CD4-positive, alpha-beta T cell treated with Interleukin-10 for 1 hour (primary cell): ENCODE measurements at places on chromosomes 16 and 17.

DNA sequence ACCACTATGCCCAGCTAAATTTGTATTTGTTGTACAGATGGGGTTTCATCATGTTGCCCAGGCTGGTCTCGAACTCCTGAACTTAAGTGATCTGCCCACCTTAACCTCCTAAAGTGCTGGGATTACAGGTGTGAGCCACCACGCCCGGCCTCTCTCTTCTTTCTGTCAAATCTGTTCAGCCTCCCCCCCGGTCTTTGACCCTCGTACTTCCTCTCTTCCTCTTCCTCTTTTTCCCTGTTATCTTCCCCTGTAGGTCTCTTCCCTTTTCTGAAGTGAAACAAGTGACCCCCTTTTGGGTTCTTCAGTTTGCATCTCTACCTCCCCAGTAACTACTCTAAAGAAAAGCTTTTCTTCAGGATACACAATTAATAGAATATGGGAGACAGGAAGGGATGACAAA lies 31.7 kb upstream of the DHX40 start:
- DNase-seq = no peak

DNA sequence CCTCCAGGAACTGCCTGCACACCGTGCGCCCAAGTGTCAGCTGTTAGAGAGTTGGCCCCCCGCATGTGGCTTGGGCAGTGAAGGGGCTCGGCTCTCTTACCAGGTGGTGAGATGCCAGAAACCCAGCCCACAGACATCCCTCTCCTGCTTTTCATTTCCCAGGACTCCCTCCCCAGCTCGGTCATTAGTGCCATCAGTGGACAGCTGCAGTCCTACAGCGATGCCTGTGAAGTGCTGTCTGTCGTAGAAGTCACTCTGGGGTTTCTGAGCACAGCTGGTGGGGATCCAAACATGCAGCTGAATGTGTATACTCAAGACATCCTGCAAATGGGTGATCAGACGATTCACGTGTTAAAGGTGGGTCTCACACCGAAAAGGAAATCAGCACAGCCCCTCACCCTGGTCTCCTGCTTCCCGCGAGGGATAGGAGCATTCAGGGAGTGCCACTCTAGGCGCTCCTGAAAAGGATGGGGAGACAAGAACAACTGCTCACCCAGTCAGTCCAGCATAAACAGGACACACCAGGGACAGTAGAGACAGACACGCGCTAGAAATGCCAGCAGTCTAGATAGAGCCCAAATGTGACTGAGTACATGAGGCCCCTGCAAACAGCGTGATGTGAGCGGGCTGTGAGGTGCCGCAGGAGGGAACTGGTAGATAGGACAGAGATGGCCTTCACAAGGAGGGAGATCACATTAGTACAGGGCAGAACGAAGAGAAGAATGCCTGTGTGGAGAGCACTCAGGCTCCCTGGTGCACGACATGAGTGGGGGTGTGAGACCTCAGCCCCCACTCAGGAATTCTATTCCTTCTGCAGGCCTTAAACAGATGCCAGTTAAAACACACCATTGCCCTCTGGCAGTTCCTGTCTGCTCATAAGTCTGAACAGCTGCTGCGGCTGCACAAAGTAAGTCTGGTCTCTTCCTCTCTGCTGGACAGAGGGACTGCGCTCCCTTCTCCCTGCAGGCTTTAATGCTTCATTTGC lies 25.7 kb upstream of the ENDOV start:
- DNase-seq = no peak

DNA sequence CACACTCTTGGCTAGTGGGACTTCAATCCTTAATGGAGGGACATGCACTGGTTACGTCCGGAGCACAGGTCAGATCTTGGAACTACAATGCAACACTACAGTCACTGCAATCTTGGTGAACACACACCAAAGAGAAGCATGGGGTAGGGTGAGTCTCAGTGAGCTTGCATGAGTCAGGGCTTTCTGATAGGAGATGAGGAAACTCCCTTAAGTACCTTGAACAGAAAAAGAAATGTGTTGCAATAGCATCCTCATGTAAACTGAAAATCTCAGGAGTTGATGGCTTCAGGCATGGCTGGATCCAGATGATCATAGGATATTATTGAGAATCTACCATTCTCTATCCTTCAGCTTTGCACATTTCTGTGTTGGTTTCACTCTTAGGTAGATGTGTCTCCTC lies 54.1 kb downstream of the CES1 start:
- no peak for DNase-seq

- peak; percentile 40 for DNase-seq
These were observed 15.9 kb upstream of the PECAM1 start for GRCh38 chr17:64406321-64407200.

- DNase-seq = no peak
These were observed 109.9 kb downstream of the TANC2 start for GRCh38 chr17:63075969-63076368.

DNA sequence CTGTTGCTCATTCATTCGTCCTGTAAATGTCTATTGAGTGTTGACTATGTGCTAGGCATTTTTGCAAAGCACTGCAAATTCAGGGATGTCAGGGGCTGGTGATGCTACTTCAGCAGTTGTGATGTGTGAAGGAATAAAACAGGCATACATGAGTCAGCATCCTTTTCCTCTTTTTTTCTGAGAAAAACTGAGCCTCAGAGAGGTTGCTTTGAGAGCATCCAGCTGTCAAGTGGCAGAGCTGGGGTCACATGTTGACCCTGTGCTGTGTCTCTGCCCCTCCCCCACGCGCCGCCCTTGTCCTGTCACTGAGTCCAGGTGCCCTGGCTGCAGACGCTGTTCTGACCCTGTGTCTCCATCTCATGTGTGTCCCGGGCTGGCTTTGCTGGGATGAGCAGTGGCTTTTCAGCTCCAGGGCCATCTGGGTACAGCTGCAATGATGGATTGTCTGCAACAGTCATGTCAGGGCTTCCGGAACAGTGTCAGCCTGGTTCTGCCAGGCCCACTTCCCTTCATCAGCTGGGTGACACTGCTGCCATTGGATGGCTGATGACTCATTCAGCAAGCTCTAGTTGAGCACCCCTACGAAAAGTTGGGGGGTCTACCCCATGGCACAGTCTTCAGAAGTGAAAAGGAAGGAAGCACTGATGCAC lies 14.9 kb downstream of the SEC14L5 start:
- no peak for DNase-seq

DNA sequence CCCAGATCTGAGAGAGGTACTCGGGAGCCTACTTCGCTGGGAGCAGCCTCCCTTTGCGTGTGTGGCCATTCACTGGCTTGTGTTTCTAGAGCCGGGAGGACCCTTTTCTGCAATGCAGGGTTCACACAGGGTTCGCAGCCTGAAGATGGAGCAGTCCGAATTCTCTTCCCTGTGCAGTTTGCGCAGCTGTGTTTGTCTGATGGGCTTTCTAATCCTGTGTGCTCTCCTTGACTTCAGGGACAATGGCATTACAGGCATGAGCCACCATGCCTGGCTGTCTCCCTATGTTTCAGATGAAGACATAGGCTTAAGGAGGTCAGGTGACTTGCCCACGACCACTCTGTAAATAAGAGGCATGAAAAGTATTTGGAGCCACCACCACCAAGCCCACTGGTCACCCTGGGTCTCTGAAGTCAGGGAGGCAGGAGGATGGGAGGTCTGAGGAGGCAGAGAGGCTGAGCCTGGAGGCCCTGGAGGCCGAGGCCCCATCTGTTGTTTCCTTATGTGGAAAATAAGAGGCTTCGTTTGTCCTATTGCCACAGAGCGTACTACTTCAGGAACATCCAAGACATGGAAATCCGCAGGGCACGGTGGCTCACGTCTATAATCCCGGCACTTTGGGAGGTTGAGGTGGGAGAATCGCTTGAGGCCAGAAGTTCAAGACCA lies 5.0 kb upstream of the STH start:
- no peak for DNase-seq

DNA sequence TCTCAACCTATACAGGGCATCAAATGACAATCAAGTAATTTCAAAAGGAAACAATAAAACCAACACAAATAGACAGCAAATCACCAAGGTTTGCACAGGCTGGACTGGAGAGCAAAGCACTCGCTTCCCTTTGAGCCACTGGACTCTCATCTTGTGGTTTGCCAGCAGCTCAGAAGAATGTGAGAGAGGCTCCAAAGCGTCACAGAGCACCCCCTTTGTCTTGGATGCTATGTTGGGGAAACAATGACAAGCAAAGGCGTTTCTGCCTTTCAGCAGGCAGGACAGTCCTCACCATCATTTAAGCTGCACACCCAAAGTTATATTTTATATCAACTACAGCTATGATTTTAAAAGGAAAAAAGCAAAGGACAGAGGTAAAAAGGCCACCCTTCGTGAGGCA lies 13.2 kb downstream of the SLC6A4 start:
- DNase-seq = no peak

DNA sequence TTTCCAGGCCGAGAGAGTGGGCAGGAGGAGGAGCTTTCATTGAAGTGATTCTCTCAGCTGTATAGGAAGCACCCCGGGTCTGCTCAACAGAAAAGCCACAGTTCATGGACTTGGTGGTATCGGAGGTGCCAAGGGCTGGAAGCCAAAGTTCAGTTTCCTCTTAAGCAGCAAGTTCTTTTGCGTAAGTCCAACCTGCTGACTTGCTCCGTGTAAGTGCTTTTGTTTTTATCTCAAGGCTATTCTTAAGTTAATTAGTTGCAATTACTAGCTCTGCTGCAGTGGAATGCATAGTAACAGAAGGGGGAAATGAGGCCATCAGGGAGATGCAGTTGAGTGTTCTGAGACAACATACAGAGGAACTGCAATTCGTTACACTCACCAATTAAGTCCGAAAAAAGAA lies 44.6 kb downstream of the SMIM36 start:
- DNase-seq = no peak

DNA sequence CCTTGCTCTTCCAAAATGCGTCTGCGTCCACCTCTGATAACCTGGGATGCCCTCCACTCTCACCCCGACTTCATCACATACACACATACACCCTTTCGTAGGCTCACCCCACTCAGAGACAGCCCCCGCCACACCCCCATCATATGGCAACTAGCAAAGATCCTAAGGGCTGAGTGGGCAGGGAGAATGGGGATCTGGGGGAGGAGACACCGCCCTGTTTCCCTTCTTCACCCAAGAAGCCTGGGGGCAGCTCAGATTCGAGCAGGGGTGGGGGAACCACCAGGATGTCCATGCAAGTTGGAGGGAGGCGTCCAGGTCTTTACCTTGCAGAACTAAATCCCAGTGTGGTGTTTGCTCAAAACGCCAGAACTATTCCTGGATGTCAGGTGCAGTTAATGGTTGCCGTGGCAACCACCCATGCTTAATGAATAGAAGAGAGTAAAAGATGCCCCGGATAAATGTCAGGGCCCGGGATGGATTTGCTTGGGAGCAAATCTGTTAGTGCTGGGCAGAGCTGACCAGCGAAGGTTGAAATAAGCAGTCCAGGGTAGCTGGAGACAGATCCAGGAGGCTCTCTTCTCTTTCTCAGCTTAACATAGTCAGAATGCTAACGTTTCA lies 72.8 kb downstream of the CACNG3 start:
- no peak for DNase-seq
